ENCODE measurements at places on chromosomes 6 and 20.

- no peak for DNase-seq
These were observed 3.9 kb upstream of the TRIM38 start for GRCh38 chr6:25958700-25959162.

GRCh38 chr20:60050193-60050947 is 92.1 kb downstream of the CDH26 start:
- DNase-seq = peak; percentile 64

DNA sequence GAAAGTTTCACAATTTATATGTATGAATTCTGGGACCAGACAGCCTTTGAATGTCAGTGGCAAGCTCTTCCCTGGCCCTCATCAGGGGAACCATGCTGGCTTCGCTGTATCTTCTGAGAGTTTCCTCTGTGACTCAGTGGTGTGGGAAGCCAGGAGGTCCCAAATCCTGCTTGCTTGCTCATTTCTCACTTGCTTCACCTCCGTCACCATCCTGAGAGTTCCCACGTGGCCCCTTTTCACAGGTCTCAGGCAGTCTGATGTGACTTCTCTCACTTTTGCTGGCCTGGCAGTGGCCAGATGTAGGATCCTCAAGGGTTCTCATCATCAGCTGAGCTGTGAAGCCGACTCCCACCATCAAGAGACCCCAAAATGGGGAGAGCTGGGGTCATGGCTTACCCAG is 28.4 kb upstream of the RIN2 start:
- no peak for DNase-seq

DNA sequence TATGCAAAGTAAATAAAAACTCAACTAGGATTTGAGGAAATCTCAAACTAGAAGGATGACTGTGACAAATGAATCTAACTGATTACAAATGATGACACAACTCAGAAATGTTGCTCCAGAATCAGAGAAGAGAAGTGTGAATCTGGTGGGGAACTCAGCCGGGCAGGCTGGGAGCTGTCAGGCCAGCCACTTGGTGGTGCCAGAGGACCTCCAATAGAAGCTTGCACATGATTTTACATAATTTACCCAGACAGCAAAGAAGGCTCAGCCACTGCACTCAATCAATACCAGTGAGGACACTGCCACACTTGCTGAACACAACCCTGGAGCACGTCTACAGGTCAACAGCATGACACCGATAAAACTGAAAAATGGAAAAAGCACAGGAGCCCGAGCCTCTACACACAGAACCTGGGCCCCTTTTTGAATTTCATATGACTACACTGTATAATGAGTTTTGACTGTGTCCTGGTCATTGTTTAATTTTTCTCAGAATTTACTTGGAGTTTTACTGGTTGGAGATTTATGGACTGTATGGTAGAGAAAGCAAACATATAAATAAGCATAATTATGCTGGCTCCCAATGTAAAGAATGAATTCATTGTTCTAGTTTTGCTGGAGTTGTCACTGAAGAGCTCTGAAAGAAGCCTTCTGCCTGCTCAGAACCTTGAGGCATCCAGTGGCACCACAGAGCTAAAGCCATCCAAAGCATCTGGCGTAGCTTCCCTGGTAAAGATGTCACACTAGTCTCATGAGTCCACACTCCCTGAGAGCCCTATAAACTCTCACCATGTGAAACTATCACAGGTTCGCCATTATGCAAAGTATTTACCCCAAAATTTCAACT is 296.5 kb downstream of the THBS2 start:
- DNase-seq = peak; percentile 72

DNA sequence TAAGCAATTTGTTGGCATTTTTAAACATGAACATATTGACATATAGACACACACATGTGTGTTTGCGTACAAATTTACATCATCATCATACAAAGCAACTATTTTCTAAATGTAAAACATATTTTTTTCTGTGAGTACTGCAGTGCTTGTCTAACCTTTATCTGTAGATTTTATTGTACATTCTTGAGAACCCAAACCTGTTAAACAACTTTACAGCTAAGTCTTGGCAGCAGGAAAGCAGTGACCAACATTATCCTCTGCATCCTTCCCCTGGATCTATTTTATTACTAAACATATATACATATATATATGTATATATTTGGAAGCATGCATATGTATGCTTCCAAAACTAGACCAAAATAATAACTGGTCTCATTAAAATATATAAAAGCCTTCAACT is 10.4 kb upstream of the PLCB1 start:
- DNase-seq = no peak

DNA sequence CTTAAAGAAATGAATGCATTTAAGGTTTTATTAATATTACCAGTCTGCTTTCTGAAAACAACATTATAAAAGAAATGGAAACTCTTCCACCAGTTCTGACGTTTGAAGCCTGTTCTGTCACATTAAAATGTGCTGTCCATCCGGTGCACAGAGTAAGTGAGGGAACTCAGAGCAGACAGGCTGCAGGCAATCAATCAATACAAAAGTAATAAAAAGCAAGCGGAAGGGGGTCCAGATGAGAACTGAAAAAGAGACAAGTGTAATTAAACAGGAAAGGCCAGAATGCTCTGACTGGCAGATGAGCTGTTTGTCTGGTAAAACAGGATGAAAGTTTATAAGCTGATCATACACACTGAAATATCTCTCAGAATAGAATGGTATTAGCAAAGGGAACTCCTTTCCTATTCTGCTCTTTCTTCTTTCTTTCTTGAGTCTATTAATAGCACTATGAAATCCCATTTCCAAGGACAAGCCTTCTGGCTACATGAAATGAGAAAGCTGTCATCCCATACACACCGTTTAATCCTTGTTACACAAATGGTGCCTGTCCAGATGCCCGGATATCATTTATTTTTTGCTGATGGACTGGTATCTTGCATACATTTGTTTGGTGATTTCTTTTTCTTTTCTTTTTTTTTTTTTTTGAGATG is 94.3 kb downstream of the RAMACL start:
- no peak for DNase-seq

DNA sequence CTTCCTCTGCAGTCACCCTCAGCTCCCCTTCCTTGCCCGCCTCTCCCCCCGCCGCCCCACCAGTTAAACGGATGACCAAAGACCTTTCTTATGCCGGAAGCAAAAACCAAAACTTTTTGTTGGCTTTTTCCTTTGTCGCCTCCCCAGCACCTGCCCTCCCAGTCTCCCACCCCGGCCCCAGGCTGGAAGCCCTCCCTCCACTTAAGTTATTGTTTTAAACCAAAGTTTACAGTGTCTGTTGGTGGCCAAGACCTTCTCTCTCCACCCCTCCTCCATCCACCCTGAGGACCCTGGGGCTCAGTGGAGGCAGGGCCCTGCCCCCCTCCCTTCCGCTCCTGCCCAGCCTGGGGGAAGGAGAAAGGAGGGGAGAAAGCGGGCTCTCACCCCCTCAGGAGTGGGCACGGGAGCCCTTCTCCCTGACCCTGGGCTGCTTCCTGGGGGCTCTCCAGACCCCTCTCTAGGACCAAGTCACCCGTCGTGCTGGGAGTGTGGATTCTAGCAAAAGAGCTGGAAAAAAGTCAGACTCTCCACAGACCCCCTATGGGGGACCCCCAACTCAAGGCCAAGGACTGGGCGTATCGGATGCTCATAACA is 38.3 kb upstream of the MDFI start:
- no peak for DNase-seq

- no peak for DNase-seq
These were observed 17.1 kb downstream of the ZHX3 start for GRCh38 chr20:41300383-41300782.

DNA sequence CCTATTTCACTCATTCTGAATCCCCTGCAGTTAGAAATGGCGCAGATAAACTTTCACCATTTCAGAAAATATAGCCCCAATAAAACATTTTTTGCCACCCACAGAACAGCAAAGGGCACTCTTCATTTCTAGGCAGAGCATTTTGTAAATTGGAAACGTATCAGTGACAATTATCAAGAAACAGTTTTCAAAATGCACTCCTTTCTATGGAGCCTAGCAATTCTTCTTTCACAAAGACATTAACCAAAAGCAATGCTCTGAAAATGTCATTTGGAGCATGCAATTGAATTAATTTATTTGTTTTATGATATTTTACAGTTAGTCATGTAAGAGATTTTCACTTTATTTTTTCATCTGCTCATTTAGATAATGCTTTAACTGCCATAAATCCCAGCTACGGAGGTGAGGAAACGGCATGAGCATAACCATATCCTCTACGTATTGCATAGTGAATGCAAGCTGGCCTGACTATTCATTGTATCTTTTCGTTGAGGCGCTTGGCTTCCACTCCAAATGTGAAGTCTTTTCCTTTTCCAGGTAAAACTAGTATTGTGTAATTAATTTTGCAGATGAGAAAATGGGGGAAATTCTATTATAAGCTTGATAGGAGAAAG is 813.4 kb downstream of the C6orf118 start:
- no peak for DNase-seq

DNA sequence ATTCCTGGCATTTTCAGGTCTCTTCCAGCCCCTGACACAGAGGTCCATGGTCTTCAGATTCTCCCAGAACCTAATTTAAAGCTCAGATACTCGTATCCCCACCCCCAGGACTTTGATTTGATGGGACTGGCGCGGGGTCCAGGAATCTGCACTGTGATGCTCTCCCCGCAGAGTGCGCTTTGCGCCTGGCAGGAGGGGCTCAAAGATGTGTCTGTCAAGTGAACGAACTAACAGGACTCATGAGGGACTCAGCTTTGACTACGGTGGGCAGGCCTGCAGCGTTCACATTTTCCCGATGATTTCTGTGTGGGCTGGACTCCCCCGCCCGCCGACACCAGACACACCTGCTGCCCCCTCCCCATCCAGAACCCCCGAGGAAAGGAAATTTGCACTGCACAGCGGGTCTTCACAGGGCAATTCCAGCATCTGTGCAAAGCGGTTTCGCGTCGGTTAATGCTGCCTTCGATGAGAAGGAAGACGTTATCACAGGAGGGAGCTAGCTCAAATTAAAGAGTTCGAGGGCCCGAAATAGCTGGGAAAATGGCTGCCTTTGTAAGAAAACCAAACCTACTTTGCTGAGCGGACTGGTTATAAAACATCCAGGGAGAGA is 90.2 kb downstream of the ZDHHC14 start:
- DNase-seq = no peak

GRCh38 chr6:36126553-36127458 is 3.5 kb upstream of the MAPK13 start:
- DNase-seq = no peak

DNA sequence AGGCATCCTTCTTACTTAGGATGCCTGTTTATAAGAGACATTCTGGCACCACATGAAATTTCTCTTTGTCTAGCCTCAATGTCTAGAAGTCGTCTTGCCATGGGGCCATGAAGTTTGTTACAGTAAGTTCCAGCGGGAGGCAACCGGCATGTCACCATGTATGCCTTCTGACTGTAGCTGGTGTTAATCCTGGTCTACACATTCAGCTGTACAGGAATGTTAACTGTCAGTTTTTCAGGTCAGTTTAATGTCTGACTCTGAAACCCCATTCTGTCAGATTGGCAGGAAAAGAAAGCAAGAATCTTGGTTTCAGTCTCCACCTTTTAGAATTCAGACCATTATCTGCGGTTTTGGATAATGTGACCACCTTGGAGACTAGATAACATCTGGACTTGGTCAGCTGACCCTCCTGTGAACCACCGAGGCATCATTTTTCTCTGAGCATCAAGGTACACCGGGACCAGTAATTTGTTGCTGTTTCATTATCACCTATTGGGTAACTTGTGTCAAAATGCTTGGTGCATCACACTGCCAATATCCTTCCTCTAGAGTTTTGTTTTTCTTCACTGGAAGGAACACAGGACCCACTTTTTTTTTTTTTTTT is 228.7 kb downstream of the DOK5 start:
- no peak for DNase-seq

DNA sequence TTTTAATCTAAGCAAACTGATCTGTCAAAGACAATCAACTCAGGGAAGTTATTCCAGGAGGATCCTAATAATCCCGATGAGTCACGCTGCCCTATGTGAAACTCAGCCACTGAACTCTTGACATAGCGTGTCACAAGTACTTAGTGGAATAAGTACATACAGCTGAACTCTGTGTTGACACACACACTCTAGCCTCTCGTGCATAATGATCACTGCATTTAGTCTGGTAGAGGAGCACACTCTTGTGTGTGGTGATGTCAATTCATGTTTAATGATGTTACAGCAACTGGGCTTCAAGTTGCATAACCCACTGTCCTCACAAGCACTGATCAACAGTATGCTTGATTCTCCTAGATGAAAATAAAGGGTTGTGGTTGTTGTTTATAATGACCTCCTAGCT is 148.3 kb downstream of the HACE1 start:
- DNase-seq = no peak

- no peak for DNase-seq
These were observed 258.5 kb downstream of the HIVEP2 start for GRCh38 chr6:142686507-142686887.

GRCh38 chr6:166361077-166361429 is 18.7 kb upstream of the SFT2D1 start:
- DNase-seq = no peak

DNA sequence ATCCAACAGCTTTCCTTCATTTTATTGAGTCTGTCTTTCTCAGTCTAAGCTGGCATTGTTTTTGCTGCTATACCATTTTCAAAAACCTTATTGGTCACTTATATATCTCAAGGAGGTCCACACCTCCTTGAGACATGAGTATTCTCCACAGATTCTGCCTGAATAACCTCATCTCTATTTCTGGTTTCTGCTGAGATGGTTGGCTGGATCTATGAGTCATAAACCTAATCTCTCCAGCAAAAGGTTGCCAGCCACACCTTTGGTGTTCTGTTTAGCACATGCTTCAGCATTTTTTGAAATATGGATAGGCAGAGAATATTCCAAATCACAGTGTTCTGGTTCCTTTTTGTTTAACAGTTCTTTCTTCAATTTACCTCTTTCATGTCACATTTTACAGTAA is 40.8 kb upstream of the TMEM244 start:
- no peak for DNase-seq

DNA sequence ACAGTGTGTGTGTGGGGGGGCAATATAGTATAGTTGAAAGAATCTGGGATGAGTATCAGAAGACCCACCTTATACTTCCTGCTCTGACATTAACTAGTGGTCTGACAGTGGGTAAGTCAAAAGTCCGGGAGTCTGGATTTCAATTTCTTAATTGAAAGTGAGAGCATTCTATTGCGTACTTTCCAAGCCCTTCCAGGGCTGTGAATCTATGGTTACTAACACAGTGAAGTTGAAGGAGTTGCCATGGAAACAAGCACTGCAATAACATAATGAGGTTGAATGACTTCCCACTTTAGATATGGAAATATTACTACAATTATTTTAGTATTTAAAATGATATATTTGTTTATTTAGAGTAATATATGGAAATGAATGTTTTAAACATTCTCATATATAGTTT is 80.2 kb downstream of the MLIP start:
- no peak for DNase-seq

DNA sequence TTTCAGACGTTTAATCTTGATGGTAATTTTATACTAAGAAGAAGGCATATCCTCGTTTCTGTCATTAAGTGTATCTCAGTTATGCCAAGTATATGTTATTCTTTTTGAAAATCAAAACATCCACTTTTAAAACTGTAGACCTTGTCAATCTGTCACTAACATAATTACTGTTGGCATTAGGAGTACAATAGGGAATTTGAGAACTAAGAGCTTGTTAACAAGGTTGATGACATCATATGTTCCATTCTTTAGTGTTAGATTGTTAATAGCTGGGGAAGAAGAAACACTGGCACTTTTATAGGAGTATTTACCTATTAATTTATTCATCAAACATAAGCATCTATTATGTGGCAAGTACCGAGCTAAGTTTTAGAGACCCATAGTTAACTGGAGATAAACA is 76.2 kb downstream of the MAP3K4 start:
- no peak for DNase-seq
